ENCODE measurements at places on chromosomes 16 and 17. TPM values are rescaled to one million over a fixed set of nuclear protein-coding genes. Genes with fewer than 3 reads are reported as not detected.
A peak's percentile ranks its signal among the peaks of the same experiment; 100 is the strongest.

DNA sequence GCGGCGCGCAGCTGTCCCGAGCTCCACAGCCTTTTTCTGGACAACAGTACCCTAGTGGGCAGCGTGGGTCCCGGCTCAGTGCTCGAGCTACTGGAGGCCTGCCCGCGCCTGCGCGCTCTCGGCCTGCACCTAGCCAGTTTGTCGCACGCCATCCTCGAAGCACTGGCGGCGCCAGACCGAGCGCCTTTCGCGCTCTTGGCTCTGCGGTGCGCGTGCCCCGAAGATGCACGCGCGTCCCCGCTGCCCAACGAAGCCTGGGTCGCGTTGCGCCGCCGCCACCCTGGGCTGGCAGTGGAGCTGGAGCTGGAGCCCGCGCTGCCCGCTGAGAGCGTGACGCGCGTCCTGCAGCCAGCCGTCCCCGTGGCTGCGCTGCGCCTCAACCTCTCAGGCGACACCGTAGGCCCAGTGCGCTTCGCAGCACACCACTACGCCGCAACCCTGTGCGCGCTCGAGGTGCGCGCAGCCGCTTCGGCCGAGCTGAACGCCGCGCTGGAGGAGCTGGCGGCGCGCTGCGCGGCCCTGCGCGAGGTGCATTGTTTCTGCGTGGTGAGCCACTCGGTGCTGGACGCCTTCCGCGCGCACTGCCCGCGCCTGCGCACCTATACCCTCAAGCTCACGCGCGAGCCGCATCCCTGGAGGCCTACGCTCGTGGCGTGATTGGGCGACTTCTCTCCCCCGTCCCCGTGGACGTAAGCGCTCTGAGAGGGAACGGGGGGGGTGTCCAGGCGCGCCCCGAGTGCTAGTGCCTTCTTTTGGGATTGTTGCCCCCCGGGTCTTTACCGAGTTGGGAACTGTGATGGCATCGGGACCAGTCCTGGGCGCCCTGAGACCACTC lies 1.2 kb upstream of the HSF4 start:
- peak; percentile 84 for DNase-seq

- no peak for DNase-seq
Measured at GRCh38 chr16:82995286-82995923, 368.6 kb downstream of the CDH13 start.

DNA sequence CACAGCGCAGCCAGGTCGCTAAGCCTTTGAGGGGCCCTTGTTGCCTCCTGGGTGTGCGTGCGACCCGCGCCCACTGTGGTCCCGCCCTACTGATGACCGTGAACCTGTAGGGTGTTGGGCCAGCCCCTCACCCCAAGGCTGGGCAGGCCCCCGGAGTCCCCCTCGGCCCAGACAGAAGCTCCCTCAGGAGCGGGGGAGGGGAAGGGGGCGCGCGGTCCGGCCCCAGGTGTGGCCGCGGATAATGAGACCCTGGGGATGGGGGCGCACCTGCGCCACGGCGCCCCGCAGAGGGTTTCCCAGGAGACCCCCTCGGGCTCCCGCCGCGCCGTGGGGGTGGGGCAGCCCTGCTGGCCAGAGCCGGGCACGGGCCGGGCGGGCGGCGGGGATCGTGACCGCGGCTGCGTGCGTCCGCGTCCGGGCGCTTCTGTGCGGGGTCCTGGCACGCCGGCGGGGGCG lies 358 bp upstream of the ARHGDIG start:
- DNase-seq, result peak; percentile 88

DNA sequence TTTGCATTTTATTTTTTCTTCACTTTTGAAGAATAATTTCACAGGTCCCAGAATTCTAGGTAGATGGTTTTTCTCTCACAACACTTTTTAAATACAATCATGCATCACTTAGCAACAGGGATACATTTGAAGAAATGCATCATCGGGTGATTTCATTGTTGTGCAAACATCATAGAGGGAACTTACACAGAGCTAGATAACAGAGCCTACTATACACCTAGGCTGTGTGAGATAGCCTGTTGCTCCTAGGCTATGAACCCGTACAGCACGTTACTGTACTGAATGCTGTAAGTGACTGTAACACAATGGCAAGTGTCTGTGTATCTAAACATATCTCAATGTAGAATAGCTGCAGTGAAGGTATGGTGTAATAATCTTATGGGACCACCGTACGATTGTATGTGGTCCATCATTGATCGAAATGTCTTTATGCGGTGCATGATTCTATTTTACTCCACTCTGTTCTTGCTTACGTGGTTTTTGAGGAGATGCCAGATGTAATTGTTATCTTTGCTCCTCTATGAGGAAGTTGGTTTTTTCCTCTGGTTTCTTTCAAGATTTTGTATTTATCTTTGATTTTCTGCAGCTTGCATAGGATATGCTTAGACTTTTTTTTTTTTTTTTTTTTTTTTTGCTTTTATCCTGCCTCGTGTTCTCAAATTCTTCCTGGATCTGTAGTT lies 35.5 kb upstream of the TMEM92 start:
- DNase-seq, result no peak

- no peak for DNase-seq
Measured at GRCh38 chr17:49760932-49761558, 2.9 kb downstream of the FAM117A start.

- DNase-seq, result no peak
Measured at GRCh38 chr16:1320658-1321240, 11.3 kb downstream of the UBE2I start.

DNA sequence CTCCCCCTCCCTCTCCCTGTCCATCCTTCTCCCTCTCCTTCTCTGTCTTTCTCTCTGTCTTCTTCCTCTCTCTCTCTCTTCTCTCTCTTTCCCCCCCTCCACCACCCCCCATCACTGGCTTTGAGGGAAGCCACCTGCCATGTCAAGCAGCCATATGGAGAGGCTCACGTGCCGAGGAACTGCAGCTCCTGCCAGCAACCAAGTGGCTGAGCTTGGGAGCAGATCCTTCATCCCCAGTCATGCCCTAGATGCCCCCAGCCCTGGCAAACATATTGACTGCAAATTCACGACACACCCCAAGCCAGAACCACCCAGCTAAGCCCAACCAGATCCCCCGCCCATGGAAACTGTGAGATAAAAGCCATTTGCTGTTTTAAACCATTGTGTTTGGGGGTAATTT lies 40.9 kb upstream of the RBFOX3 start:
- DNase-seq, result no peak

- DNase-seq, result no peak
Measured at GRCh38 chr17:36524428-36524876, 10.2 kb downstream of the MYO19 start.

DNA sequence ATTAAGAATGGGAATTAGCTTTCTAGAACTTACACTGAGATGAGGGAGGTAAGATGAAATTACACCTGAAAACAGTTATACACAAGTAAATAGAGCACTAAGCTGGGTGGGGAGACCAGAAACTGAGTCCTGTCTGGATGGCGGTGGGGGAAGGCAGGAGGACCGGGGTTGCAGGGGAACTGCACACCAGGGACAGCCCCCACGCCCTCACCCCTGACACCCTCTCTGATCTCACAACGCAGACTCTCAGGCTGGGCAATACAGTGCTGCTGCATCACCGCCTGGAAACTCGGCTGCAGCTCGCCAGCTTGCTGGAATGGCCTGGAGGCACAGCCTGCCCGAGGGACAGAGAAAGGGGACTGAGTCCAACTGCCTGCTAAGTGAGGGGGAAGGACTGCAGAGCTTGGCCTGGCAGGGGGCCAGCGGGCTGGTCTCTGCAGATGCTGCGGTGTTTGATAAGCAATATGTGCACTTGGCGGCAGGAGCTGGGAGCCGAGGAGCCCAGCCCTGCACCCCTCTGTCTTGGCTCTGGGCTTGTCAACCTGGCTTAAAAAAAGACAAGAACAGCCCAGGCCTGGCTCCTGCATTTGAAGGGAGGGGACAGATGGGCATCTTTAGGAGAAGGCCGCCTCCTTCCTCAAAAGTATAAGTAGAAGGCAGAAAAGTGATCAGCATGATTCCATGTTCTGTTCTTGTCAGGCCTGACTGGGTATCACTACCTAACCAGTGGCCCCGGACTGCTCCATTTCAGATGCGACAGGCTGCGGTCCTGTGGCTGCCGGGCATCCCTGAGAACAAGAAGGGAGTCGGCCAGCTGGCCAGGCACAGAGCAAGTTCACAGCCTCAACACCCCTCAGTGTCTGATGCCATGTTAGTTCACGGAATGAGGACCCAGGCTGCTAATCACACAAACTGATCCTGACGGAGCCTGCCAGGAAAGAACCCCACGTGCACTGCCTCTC lies 30.2 kb downstream of the SPHK1 start:
- DNase-seq, result peak; percentile 68

DNA sequence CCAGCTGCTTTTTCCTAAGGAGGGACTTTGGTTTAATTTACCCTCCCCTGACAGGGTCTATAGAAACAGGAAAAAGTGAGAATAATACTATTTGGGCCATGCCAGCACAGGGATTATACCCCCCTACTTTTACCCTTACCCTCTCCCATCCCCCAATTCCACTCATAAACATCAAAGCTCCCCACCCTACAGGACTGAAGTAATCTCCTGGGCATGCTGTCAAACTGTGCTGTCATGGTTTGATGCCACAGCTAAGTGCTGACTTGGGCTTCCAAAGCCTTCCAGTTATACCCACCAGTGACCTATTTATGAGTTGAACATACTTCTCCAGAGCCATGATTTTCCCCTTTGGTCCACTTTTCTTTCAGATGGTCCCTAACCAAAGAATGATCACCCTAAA lies 12.8 kb downstream of the PHF12 start:
- DNase-seq, result no peak

- DNase-seq, result peak; percentile 19
Measured at GRCh38 chr16:48383877-48384519, 1.2 kb downstream of the SIAH1 start.

DNA sequence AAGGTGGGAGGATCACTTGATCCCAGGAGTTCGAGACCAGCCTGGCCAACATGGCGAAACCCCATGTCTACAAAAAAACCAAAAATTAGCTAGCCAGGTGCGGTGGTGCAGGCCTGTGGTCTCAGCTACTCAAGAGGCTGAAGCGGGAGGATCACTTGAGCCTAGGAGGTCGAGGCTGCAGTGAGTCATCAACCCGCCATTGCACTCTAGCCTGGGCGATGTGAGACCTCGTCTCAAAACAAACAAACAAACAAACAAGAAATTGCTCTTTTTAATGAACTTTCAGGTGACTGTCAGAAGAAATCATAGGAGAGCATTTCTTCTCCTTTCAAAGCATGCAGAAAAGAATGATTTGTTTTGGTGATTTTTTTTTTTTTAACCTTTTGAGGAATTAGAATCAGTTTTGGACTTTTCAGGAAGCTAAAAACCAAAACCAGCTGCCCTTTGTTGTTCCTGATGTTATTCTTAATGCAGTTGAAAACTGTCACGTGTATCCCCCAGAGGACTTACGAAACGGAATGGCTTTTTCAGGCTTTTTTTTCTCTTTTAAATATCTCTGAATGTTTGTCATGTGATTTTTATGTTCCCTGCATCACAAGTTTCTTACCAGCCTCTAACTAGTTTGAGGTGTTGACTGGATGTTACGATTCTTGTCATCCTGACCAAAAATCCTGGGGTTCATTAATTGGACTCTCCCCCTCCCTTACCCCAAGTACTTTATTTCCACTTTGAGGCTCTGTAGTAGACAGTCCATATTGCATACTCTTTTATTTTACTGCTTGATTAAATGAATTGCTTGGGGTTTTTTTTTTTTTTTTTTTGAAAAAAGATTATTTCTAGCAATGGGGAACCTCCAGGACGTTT lies 34.1 kb downstream of the SNX29 start:
- no peak for DNase-seq

MSLN gene
- total RNA-seq, result not detected

DDX19B gene
- total RNA-seq, result 23.5 TPM

SLC16A5 gene
- total RNA-seq, result 28.2 TPM

ITGAX gene
- total RNA-seq, result 0.80 TPM

ZP2 gene
- total RNA-seq, result not detected

C17orf100 gene
- 0.55 TPM for total RNA-seq

OTOP3 gene
- total RNA-seq, result not detected

All from H7 (cell line).